Hypothalamus (tissue), 51 donors: ENCODE measurements at places on chromosomes 11 and 22.

DNA sequence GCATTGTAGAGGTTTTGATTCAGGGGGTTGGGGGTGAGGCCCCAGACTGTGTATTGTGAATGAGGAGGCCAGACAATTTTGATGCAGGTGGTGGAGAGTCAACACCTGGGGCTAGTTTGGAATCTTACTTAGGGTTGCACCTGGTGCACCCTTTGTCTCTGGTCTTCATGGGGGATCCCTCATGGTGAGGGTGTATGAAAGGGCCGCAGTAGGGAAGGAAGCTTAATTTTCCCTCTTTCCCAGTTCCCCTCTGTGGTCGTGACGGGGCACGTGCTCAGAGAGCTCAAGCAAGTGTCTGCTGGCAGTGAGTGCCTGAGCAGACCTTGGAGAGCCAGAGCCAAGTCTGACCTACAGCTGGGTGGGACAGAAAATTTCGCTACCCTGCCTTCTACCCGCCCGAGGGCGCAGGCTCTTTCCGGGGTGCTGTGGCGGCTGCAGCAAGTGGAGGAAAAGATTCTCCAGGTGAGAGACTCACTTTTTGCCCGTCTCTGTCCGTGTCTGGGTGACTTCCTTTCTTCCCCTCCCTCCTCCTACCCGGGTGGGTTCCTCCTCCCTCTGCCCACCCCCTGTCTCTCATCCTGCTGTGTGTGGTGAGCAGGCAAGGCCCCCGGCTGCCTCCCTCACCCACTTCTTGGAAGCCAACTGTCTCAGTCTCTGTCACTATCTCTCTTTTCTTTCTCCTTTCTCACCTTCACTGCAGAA, 131.7 kb downstream of the MICAL2 start:
- DNase-seq, result no peak

GRCh38 chr22:48370508-48371325, 1457.0 kb downstream of the BRD1 start:
- no peak for DNase-seq

DNA sequence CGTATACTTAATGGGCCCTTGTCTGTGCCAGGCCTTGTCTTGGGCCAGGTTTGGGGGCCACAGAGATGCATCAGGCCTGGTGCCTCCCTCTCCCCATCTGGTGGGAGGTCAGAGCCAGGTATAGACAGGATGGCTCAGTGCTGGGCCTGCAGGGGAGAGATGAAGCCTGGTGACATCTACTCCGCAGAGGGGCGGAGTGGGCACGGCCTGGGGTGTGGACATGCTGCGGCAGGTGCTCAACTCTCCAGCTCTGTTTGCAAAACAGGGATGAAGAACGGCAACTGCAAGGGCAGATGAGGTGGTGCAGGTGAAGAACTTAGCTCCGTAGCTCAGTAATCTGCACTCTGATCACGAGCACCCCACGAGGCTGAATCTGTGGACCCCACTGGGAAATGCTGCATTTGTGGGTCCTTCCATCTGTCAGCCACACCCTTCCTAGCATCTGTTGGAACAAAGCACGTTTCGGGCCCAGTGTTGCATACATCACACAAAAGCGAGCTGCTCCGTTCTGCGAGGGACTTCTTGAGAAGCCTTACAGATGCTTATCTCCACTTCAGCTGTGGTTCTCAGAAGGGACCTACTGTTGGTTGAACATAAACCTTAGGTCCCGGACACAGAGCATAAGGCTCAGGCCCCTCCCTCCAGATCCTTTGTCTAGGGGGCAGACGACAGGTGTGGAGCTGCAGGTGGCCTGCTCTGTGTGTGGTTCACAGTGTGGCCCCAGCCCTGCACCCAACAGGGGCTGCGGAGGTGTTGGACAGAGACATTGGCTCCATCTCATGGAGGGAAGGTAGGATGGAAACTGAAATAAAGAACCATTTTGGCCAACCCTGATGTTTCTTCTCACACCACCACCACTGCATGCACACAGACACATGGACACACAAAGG, 78.3 kb downstream of the LRRC32 start:
- no peak for DNase-seq

- no peak for DNase-seq
These were observed 63.0 kb downstream of the RELT start for GRCh38 chr11:73439002-73439843.

- no peak for DNase-seq
These were observed 6.0 kb upstream of the SUSD2 start for GRCh38 chr22:24175160-24175808.

GRCh38 chr11:111731821-111732220, 34.4 kb downstream of the PPP2R1B start:
- no peak for DNase-seq

GRCh38 chr11:125345421-125346178, 150.5 kb downstream of the FEZ1 start:
- peak; percentile 15 for DNase-seq

GRCh38 chr11:68978626-68978930, 2.2 kb downstream of the MRGPRD start:
- DNase-seq, result no peak

DNA sequence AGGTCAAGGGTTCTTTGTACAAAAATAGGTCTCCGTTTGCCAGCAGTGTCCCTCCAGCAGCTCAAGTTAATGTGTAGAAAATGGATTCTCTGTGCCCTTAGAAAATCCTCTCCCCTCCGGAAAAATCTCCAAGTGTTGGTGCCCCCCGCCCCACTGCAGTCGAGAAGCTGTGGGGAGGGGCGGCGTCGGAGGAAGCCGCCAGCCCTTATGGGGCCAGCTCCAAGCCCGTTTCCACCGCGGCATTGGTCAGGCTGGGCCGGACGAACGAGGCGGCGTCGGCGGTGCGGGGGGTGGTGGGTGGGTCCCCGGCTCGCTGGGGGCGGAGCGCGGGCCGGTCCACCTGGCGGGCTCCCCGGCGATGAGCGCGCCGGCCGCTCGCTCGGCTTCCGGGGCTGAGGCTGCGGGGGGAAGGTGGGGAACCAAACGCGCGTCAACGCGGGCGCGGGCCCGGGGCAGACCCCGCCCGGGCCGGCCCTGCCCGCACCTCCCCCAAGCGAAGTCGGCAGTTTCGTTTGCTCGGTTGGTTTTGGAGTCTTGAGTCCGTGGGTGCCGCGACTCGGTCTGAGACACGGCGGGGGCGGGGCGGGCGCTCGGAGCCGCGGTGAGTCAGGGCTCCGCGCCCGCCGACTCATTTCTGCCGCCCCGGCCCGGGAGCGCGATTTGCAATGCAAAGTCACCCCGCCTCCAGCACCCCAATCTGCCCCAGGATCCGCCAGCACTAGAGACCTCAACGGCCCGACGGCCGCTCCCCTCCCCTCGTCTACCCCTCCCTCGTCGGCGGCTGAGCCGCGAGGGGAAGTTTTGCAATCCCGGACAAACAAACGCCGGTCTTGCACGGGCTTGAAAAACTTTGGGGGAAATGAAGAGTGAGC, 1.4 kb downstream of the ASCL2 start:
- DNase-seq, result no peak

- no peak for DNase-seq
These were observed 2.0 kb upstream of the SCN4B start for GRCh38 chr11:118154641-118155040.

DNA sequence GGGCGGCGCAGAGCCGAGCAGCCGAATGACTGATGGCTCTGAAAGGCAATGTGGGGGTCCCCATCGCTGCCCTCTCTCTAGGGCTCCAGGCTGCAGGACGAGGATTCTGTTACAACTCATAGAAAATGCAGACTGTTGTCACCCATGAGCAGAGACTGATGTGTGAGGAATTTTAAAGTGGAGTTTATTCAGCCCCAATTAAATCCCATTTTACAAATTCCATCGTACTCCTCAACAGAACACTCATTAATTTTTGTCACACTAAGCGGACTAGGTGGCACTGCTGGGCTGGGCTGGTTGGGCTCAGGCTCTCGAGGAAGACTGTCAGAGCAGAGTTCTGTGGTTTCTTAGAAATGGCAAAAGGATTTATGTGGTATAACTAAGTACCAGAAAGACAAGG, 102.6 kb upstream of the SPON1 start:
- DNase-seq, result no peak

DNA sequence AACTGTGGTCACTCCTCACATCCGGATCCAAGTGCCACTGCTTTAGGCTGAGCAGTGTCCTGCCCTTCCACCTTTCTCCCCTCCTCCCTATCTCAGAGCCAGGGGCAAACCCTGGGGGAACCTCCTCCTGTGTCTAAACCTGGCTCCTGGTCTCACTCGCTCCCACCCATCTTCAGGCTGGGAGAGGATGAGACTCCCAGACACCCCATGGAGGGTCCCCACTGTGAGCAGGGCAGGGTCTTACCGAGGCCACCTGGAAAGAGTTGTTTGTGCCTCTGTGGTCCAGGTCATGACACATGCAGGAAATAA, 93.6 kb downstream of the PDE2A start:
- DNase-seq, result no peak

GRCh38 chr11:121766166-121766565, 313.4 kb upstream of the SORL1-AS1 start:
- no peak for DNase-seq

DNA sequence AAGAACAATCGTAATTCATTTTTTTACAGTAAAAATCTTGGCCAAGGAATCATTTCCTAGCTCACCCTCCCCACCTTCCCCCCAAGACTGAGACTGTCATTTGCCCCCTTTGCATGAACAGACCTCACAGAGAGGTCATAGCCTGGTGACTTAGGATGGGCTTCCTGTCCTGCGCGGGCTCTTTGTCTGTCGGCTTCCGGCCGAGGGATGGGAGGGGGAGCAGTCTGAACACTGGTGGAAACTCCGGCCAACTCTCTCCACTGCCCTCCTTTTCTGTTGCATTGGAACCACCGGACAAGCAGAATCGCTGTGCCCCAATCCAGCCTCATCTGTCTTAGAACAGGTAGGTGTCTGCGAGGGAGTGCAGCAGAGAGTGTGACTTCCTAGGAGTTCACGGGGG, 41.7 kb downstream of the TEAD1 start:
- no peak for DNase-seq

DNA sequence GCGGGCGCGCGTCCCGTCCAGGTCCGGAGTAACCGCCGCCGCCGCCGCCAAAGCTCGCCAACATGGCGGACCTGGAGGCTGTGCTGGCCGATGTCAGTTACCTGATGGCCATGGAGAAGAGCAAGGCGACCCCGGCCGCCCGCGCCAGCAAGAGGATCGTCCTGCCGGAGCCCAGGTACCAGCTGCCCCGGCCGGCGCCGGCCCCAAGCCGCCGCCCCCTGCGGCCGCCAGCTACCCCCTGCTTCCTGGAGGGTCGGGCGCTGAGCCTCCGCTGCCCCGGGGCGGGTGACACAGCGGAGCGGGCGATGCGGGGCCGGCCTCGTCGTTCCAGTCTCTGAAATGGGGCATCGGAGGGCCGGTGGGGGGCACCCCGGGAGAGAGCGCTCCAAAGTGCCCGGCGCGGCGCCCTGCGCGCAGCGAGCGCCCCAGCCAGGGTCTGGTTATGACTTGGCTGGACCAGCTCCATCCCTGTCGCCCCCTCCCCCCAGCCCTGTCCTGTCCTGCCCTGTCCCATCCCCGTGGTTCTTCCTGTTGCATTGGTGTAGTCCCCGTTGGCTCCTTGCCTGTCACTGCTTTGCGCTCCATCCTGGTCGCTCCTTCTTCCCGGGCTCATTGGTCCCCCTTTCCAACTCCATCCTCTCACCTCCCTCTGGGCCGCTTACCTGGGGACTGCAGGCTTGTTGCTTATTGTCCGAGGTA, 653 bp downstream of the GRK3 start:
- DNase-seq, result no peak

GRCh38 chr11:110587972-110588371, 124.3 kb downstream of the ARHGAP20 start:
- DNase-seq, result no peak

DNA sequence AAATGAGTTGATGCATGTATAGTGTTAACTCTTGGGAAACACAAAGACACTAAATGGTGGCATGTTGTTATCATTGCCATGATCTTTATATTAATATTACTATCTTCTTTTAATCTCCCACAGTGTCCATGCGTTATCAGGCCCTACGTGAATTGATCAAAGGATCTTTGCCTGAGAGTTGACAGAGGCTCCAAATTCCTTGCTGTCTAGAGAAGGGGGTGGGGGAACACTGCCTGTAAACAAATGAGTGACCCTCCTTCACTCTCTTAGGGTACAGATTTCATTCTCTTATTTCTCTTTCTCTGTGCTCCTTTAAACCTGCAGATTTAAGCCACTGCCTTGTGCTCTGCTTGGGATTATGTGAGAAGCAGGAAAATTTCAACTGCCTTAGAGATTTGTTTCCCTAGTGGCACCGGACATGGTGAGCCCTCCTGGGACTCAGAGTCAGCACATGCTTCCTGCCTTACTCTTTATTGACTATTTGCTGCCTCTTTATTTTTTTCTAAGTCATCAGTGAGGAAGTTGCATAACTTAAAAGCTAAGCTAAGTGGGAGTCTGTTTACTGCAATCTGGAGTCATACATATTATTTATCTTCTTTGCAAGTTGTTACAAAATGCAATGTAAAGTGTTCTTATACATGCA, 122.9 kb downstream of the MAML2 start:
- no peak for DNase-seq

- no peak for DNase-seq
These were observed 98.0 kb upstream of the THY1 start for GRCh38 chr11:119520966-119521365.

DNA sequence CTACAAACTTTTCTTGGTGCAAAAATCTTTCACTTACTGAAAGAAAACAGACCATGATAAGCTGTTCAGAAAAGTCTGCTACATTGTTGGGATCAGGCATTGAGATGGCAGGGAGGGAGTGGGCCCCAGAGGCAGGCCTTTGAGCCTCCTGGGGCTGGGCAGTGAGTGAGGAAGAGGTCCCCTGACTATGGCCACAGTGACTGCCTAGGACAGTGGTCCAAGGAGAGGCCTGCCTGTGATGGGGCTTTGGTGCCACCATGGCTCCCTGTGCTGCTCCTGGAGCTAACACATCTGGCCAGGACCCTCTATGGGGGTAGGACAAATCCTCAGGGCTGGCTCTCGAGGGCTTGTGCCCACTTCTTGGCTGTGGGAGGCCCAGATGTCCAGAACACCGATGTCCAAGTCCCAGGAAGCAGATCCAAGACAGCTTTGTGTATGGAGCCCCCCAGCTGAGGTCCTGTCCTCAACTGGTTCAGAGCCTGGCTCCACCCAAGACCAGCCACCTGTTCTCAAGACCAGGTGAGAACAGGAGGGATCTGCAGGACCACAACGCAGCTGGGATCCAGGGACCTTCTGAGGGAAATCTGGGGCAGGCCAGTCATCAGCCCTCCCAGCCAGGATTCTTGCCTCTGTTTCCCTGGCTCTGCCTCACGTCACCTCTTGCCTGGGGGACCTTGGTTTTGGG, 36.9 kb downstream of the PPM1F start:
- no peak for DNase-seq

GRCh38 chr11:76768088-76768908, 14.9 kb upstream of the TSKU start:
- no peak for DNase-seq
